Stimulated activated CD4-positive, alpha-beta T cell treated with anti-CD3 and anti-CD28 coated beads, Interleukin-1b, Interleukin-23, amount 100 ng/mL, for 1 hour (primary cell): ENCODE measurements at places on chromosomes 12 and 14.

- DNase-seq = no peak
Measured at GRCh38 chr14:73879027-73879426, 7.6 kb upstream of the ZNF410 start.

- DNase-seq = no peak
Measured at GRCh38 chr14:106606936-106607335, 1080.6 kb downstream of the TMEM121 start.

DNA sequence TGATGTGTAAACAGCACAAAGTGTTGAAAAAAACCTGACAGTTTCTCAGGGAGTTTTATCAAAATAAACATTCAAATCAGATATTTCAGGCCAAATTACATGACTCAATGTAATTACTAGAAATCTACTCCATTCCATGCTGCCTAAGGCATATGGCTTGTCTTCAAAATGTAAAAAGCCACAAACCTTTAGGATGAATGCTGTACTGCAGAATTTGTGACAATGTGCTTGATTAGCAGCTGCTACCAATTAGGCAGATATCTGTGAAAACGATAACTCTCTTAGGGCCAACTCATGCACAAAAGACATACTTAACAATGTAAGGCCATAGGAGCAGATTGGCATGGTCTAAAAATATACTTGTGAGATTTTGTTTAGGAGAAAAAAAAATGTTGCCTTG lies 267.0 kb downstream of the DACT1 start:
- DNase-seq = no peak

DNA sequence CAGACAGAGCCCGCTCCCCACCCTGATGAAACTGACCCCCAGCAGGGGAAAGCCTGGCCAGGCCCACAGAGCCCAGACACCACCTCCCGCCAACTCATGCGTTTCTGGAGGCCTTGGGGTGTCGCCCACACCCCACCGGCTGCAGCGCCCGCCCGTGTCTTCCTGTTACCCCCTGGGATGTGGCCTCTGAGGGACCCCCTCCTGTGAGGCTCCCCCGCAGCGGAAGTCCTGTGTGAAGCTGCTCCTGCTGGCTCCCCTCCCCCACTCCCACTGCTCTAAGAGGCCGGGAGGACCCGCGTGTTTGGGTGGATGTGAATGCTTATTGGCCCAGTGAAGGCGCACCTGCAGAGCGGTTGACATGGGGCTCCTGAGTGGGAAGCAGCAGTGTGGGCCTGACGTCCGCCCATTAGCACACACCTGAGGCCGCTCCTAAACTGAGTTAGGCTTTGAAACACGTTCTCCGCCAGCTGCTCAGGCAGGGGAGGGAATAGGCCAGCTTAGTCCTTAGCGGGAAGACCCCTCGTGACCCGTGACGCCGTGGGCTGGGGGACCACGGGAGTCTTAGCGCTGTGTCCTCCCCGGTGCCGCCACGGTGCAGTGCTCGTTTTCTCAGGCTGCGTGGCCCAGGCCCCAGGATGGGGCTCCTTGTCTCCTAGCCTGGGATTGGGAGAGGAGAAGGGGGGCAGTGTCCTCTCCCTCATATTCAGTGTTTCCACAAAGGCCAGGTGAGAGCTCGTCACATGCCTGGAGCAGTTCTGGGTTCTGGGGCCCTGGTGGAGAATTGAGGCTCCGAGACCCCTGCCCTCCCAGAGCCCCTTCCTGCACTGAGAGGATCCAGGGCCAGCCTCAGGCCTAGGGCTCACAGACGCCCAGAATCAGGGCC lies 323.4 kb upstream of the SFSWAP start:
- DNase-seq = no peak

DNA sequence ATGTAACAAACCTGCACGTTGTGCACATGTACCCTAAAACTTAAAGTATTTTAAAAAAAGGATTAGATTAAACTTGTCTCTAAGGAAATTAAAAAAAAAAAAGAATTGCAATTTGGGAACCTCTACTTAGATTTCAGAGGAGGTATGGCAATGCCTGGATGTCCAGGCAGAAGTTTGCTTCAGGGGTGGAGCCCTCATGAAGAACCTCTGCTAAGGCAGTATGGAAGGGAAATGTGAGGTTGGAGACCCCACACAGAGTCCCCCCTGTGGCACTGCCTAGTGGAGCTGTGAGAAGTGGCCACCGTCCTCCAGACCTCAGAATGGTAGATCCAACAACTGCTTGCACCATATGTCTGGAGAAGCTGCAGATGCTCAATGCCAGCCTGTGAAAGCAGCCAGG lies 279.6 kb upstream of the CCDC196 start:
- DNase-seq = no peak

GRCh38 chr12:125229878-125230530 lies 164.8 kb downstream of the AACS start:
- DNase-seq = no peak

DNA sequence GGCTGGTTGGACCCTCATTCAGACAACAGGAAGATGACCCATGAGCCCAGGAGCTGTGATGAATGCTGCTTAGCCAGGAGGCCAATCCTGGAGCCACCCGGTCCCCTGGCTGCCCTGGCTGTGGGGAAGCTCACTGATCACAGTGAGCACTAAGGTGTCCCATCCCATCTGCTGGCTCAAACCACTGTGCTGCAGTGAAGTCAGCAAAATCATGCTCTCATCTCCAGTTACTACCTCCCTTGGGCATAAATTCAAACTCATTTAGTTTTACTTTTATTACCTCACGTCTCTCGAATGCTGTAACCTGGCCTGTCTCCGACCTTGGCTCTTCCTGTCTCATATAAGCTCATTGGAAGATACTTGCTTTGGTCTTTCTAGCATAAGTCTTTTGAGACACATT lies 112.4 kb downstream of the APAF1 start:
- DNase-seq = no peak

DNA sequence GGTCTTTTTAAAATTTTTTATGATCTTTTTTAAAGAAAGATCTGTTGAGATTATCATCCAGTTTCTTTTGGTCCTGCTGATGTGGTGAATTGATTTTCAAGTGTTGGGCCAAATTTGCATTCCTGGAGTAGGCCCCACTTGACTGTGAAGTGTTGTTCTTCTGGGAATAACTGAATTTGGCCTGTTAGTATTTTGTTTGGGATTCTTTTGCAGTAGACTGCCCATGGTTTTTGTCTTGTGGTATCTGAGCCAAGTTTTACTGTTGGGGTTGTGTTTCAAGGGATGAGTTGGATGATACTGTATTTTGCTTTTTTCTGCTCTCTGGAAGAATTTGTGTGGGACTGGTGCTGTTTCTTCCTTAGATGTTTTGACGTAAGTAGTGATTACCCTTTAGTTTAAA lies 4.0 kb upstream of the SYCP3 start:
- DNase-seq = no peak

- DNase-seq = no peak
Measured at GRCh38 chr14:61553730-61554641, 141.3 kb upstream of the HIF1A start.

GRCh38 chr12:89075880-89076540 lies 276.3 kb downstream of the DUSP6 start:
- DNase-seq = no peak

GRCh38 chr12:109247831-109248654 lies 61.0 kb downstream of the FOXN4 start:
- no peak for DNase-seq

- DNase-seq = no peak
Measured at GRCh38 chr12:100913872-100914592, 119.5 kb downstream of the ANO4 start.

GRCh38 chr12:25623816-25624215 lies 70.7 kb upstream of the LMNTD1 start:
- no peak for DNase-seq

DNA sequence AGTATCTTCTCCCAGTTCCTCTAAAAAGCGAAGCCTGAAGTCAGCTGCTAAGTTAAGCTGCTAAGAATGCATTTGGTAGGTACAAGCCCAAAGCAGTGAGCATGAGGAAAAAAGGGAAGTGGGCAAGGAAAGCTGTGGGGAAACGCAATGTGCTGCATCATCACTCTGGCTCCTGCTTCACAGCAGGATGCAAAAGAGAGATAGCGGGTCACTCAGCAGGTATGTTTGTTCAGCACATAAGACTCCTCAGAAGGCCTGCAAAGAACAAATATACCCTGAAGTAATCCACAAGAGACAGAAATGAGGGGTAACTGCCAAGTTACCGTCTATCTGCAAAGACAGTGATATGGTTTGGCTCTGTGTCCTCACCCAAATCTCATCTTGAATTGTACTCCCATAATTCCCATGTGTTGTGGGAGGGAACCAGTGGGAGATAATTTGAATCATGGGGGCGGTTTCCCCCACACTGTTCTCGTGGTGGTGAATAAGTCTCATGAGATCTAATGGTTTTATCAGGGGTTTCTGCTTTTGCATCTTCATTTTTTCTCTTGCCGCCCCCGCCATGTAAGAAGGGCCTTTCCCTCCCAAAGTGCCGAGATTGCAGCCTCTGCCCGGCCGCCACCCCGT lies 127.4 kb upstream of the EGLN3 start:
- DNase-seq = no peak

GRCh38 chr12:6551063-6551461 lies 4.8 kb downstream of the IFFO1 start:
- DNase-seq = no peak

DNA sequence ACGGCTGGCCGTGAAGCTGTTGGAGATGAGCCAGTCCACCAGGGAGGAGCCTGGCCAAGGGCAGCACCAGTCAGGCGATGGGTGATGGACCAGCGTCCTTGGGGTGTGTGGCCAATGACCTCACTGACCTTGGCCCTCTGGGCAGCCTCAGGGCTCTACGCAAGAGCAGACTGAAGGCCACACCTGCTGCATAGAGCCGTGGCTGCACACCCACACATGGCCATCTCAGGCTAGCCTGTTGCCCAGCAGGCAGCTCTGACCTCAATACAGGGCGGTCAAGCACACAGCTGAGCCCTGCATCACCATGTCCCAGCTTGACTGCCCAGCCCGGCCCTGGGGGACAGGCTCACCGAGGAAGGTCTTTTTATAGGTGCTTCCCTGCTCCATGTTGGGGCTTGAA lies 19.2 kb downstream of the PLEK2 start:
- DNase-seq = no peak

- no peak for DNase-seq
Measured at GRCh38 chr12:80222261-80222660, 122.9 kb downstream of the OTOGL start.
